GM20000 (cell line): ENCODE measurements at places on chromosomes 7 and 10.

GRCh38 chr7:44335184-44335583 is 9.8 kb upstream of the CAMK2B start:
- DNase-seq, result no peak

DNA sequence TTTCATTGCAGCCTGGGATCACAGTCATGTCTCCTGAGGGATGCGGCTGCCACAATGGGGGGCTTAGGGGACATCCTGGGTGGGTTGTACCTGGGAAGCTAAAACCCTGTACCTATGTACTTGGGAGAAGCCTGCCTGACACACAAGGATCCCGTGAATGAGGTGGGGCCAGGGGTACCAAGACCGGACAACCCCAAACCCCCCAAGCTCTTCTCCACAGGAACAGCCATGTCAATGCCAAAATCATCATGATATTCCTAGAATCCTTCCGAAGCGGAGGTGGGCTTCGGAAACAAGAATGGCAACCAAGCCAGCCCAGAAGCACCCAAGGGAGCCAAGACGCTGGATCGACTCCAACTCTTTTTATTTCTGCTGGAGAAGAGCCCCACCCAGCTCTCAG is 260.3 kb upstream of the TCERG1L start:
- DNase-seq, result no peak

- DNase-seq, result no peak
Observed at GRCh38 chr7:142384493-142384922, 126.7 kb upstream of the PRSS58 start.

GRCh38 chr10:71285180-71285545 is 33.9 kb upstream of the SLC29A3 start:
- peak; percentile 75 for DNase-seq

DNA sequence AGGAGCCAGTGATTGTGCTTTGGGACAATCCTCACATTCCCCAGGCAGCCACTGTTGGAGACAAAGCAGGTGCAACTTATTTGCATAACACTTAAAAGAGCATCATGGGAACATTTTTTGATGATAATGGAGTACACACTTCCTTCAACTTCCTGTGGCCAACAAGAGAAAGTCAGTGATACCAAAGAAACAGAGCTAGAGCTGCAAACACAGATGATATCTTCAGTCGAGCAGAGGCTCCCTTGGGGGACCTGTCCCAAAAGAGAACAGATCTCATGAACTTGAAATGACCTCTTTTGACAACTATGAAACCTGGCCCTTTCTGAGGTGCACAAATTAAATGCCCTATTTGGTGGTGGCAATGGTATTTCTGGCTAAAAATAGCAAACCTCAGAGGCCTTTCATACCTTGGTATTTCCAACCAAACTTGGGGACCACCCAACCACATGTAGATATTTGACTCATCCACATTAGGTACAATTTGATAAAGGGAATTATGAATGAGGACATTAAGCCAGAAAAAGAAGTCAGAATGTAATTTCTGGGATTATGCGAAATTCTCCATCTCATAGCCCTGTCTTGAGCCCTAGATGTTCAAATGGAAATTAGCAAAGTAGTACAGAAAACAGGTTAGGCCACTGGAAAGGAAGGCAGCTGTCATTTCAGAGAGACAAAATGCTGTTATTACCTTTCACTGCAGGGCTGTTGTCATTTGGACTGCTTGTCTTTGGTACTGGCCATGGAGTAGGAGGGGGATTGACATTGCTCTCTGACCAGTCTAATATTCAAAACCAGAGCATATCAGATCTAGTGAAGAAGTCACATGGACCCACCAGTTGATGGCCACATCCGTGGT is 146.2 kb downstream of the ICA1 start:
- peak; percentile 66 for DNase-seq

- no peak for DNase-seq
Observed at GRCh38 chr7:126686474-126686873, 566.3 kb downstream of the GRM8 start.

GRCh38 chr7:12685550-12685949 is 1.9 kb upstream of the ARL4A start:
- DNase-seq, result no peak

DNA sequence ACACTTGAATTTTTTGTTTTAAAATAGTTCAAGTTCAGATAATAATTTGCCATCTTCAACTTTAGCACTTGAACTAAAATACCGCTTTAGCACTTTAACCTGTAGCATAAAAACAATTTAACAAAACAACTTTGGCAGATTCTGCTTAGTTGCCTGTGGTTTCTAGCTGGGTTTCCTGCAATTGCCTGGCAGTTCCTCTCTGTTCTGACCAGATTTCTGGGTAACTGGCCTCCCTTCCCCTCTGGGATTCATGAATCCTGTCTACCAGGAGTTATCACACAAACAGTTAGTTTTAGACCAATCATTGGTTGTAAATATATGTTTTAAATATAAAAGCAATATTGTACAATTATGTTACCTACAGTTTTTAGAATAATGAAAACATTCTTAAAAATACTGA is 89.8 kb upstream of the HDAC9 start:
- DNase-seq, result no peak

GRCh38 chr7:131844369-131844768 is 287.9 kb upstream of the PODXL start:
- DNase-seq, result no peak
